ENCODE measurements at places on chromosomes 11 and 22. TPM values are rescaled to one million over a fixed set of nuclear protein-coding genes. Genes with fewer than 3 reads are reported as not detected.

DNA sequence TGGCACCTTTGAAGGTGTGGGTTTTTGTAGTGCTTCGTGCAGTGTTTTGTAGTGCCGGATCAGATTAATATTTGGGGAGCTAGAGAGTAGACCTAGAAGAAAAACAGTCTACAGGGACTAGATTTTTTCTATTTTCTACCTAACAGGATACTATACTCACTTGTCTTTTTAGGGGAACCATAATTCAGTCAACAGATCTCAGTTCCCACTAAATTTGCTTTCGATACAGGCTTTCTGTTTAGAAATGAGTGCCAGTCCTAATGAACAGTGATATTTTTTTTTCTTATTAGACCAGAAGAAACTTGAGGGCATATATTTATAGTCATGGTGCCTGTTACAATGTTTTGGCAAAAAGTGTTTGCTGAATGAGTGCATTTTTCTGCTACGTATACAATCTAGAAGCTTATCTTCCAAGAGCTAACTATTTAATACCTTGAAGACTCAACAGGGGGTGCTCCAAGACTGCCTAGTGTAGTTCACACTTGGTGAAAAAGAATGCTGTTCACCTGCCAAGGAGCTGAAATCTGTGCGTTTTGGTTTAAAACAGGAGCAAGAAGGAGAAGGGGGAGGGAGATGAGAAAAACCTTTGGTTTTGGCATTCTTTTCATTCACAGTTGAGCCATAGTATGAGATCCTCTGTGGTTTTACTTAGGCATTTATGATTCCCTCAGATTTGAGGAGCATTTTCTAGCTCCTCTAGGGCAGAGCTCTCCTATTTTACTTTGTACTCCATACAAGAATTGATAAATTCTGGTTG, 44.9 kb upstream of the VSTM5 start:
- DNase-seq = peak; percentile 69

- DNase-seq = no peak
Measured at GRCh38 chr11:69554849-69555248, 73.4 kb downstream of the LINC01488 start.

Gene PARVG
- 0.01 TPM for polyA plus RNA-seq

Gene HORMAD2
- polyA plus RNA-seq = not detected

DNA sequence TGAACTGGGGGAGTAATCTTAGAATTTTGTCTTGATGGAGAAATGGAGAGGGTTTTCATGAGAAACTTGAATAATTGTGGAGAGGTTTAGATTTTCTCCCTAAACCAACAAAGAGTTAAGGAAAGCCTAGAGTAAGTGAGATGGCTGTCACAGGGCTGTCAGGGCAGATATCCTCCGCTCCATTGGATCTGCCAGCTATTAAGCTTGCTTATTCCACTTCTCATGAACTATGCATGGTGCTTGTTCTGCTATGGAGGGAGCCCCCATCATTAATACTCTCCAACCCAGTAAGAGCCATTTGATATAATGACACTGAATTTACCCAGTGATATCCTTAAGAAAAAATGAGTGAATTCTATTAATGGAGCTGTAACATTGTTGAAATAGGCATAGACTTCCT, 342.8 kb upstream of the MTNR1B start:
- DNase-seq = no peak

GRCh38 chr11:132158696-132159095, 788.3 kb downstream of the NTM start:
- no peak for DNase-seq

Gene CRACR2B
- 0.26 TPM for polyA plus RNA-seq

Gene RIC3
- polyA plus RNA-seq = not detected
